ENCODE measurements at places on chromosomes 16 and 17. TPM values are rescaled to one million over a fixed set of nuclear protein-coding genes. Genes with fewer than 3 reads are reported as not detected.

The CDYL2 gene
- 0.33 TPM for total RNA-seq

The NKD1 gene
- 0.39 TPM for total RNA-seq

The IL17C gene
- total RNA-seq, result not detected

The KIF19 gene
- total RNA-seq, result not detected

The ADGRG3 gene
- 0.95 TPM for total RNA-seq

The CCL7 gene
- 0.25 TPM for total RNA-seq

The OR2C1 gene
- not detected for total RNA-seq

The SLC9A5 gene
- 1.4 TPM for total RNA-seq
